ENCODE measurements at places on chromosomes 4 and X.

- no peak for DNase-seq
These were observed 53.1 kb downstream of the NDST3 start for GRCh38 chr4:118087366-118087765.

GRCh38 chr4:53706422-53707032 is 115.2 kb upstream of the LNX1 start:
- DNase-seq = peak; percentile 41

DNA sequence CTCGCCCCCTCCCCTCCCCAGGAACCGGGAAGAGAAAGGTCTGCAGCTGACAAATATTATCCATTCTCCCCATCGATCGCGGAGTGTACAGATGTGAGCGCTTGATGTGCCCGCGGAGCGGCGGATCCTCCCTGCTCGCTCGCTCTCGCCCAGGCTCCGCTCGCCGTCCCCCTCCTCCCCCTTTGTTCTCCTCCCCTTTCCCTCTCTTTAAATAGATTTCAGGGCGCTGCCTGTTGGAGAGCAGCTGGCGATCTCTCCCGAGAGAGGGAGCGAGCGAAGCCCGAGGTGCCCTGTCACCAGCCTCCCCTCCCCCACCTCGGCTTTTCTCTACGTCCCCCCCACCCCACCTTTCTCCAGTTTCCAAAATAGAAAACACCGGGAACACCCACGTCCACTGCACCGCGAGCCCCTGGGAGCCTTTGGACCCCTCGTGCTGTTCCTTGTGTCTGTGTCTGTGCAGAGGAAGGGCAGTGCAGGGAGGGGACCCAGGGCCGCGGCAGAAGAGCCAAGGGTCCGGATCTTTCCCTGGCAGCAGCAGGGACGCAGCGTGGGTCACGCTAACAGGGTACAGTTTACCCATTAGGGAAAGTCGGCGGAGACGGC is 56.6 kb upstream of the BCOR start:
- no peak for DNase-seq

GRCh38 chrX:19674041-19674789 is 158.9 kb upstream of the MAP3K15 start:
- DNase-seq = no peak

DNA sequence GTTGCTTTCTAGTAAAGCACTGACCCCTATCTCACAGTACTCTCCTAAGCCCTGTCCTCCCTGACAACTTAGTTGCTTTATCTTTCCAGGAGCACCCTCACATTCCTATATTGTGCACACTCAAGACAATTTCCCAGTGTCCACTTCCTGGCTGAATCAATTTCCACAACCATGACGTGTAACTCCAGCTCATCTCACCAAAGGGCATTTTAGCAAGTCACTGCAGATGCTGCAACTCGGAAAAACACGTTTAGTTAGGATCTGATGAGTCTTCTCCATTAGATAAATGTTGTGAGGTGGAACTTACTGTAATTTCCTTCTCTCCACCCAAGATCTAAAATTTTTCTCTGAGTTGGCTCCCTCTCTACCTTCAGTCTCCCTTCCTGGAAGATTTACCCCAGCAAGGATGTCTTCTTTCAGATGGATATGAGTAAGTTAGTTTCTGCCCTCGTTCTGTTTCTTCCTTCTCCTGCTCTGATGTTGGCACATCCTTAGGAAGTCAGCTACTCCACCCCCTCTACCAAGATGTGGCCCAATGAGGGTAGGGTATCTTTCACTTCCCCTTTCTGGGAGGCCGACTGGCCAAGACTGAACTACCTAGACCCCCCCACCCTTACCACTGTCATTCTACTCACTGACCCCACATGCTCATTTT is 28.8 kb upstream of the IL13RA1 start:
- peak; percentile 78 for DNase-seq

GRCh38 chr4:6109842-6110560 is 90.3 kb downstream of the JAKMIP1 start:
- DNase-seq = no peak

DNA sequence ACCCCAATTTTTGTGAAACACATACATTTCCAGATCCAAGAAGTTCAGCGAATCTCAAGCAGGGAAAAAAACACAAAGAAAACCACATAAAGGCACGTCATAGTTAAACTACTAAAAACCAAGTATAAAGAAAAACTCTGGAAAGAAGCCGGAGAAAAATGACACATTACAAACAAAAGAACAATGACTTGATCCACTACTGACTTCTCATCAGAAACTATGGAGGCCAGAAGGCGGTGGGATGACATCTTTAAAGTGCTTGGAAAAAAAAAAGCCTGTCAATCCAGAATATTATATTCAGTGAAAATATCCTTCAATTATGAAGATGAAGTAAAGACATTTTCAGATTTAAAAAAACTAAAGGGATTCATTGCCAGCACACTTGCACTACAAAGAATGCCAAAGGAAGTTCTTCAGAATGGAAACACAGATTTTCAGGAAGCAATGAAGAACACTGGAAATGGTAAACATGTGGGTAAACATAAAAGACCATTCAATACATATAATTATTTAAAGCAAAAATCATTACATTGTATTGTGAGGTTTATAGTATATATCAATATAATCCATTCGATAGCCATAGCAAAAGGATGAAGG is 32.6 kb upstream of the PPP2R2C start:
- DNase-seq = no peak

DNA sequence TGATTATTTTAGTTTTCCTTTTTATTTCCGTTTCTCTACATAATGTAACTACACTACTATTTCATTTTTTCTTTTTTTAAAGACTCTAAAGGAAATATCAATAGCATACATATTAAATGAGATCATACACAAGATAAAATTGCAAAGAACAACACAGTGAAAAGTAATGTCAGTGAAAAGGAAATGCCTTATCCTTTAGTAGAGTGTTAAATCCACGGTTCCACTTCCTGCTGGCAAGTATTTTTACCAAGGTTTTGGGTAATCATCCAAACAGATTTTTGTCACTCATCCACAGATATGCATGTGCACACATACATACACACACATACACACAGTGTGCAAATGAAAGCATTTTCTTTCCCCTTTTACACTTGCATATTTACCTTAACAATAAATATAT is 548.9 kb downstream of the PPP4R3C start:
- no peak for DNase-seq

- DNase-seq = no peak
These were observed 127.6 kb upstream of the HHIP start for GRCh38 chr4:144518181-144518895.

DNA sequence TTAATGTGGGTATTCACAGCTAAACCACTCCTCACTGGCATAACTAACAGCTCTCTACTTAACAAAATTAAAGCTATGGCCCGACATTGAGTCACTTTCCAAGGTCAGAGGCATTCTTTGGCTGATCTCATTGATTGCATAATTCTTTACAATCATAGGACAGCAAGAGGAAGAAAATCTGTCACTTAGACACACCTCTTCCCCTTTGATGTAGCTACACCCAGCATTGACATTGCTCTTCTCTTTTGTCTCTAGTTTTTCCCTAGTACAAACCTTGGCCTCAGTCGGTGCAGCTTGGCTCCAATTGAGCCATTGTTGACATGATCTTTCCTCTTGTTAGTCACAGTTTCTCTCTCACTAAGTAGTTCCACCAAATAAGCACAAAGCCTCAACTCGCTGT is 313.3 kb upstream of the ACTRT1 start:
- DNase-seq = no peak

GRCh38 chr4:181194096-181194495 is 1049.1 kb upstream of the TENM3 start:
- DNase-seq = no peak

GRCh38 chr4:133464311-133464710 is 315.2 kb downstream of the PCDH10 start:
- DNase-seq = no peak

GRCh38 chrX:8851231-8851886 is 50.2 kb upstream of the FAM9A start:
- no peak for DNase-seq

GRCh38 chr4:55069248-55069647 is 56.1 kb downstream of the KDR start:
- DNase-seq = no peak

DNA sequence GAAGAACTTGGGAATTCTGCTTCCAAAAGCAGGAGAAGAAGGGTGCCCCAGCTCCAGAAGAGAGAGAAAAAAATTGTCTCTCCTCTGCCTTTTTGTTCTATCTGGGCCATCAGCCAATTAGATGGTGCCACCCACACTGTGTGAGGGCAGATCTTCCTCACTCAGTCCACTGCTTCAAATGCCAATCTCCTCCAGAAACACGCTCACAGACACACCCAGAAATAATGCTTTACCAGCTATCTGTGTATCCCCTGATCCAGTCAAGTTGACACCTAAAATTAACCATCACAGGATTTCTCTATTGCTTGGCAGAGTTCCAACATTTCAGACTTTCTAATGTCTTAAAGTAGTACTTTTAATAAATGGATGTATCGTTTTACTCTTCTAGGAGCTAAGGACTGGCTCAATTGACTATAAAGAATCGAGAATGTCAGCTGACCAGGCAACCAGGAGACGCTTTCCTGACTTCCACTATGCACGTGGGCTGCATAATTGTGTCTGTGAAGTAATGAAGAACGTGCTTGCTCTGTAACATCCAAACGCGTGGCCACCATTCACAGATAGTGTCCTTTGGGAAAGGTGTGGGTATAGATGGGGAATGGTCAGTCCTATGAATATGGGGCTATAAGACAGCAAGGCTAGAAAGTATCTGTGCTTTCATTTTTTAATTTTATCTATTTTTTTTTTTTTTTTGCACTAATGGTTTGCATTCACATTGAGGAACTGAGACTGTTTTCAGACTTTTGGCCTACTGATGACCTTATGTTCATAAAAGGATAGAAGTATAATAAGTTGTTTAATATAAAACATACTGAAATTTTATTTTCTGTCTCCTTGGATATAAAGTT is 9.9 kb upstream of the SMIM20 start:
- DNase-seq = peak; percentile 33

DNA sequence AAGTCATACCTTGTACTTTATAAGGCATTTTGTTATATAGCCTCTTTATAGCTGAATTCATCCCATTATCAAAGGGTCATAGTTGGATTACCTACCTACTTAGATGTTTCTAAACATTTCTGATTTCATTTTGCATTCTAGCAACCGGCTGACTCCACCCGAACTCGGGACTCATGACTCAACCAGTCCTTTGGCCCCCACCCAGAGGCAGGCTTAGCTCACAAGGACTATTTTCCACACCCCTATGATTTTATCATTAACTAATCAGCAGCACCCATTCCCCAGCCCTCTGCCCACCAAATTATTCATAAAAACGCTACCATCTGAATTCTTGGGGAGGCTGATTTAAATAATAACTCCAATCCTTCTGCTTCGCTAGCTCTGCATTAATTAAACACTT is 79.9 kb upstream of the EGFL6 start:
- DNase-seq = peak; percentile 69

DNA sequence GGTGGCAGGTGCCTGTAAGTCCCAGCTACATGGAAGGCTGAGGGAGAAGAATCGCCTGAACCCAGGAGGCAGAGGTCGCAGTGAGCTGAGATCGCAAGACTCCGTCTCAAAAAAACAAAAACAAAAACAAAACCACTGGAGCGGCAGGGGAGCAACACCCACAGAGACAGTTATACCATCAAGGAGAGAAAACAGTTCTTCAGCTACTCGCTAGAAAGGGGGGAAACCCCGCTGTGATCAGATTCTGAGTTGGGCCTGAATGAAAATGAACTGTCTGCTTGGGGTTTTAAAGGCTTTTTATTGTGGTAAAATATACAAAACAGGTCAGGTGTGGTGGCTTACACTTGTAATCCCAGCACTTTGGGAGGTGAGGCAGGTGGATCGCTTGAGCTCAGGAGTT is 16.8 kb upstream of the IRAK1 start:
- DNase-seq = no peak

DNA sequence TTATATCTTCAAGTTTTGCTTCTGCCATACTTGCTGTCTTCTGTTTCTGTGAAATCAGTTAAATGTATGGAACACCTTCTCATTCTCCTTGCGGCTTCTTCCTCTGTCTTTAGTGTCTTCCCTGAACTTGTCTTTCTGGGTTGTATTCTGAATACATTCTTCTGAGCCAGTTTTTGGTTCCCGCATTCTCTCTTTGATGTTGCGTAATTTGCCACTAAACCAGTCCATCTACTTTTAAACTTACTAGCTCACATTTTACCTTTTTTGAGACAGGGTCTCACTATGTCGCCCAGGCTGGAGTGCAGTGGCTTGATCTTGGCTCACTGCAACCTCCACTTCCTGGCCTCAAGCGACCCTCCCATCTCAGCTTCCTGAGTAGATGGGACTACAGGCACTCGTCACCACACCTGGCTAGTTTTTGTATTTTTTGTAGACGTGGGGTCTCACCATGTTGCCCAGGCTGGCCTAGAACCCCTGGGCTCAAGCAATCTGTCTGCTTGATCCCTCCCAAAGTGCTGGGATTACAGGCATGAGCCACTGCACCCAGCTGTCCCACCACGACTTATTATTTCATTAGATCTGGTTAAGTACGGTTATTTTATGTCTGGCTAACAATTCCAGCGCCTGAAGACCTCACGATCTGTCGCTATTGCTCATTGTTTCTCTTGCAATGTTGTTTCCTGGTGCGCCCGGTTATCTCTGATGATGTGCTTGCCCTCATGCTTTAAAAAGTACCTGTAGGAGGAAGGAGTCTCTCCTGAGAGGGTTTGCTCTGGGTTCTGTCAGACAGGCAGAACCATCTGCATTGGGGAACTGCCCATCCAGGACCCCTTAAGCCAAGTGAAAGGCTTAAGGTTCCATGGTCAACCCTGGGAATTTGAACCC is 9.8 kb upstream of the FAM3A start:
- no peak for DNase-seq

DNA sequence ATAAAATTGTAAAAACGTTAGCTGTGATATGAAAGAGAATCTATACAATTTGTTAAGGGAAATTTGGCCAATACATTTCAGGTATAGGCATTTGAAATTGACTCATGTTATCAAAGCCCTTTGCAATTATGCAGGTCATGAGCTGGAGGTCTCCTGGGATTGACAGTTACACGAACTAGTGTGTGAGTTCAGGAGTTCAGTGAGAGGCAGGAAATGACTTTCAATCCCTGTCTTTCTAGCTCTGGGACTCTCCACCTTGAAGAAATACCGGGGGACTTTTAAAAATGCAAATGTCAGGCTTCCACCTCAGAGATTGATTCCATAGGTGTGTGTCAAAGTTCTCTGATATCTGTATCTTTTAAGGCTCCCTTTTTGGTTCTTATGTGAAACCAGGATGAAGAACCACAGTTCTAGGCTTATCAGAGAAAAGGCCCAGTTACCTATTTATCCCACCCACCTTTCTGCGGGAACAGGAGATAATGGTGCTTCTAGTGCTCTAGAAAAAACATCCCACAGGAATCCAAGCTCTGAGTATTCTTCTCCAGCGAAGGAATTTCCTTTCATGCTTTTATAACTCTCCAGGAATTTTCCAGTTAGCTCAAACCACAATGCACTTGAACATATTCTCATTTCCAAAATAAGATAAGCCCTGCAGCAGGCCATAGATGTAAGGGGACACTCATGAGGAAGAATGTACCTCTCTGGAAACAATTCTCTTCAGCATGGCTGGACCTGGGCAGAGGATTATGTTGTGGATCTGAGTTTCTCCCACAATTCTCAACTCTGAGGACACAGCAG is 501.0 kb downstream of the IDS start:
- no peak for DNase-seq

- DNase-seq = no peak
These were observed 133.5 kb downstream of the FAM47B start for GRCh38 chrX:35076061-35076460.

- DNase-seq = peak; percentile 57
These were observed 20.4 kb upstream of the FHL1 start for GRCh38 chrX:136126872-136127406.

GRCh38 chr4:94766856-94767255 is 9.1 kb downstream of the BMPR1B start:
- DNase-seq = no peak

- no peak for DNase-seq
These were observed 42.2 kb upstream of the EPGN start for GRCh38 chr4:74266081-74266480.
